ENCODE measurements at places on chromosomes 7 and 10. TPM values are rescaled to one million over a fixed set of nuclear protein-coding genes. Genes with fewer than 3 reads are reported as not detected.

The NPTX2 gene
- total RNA-seq: under 0.01 TPM

The PRRT4 gene
- under 0.01 TPM for total RNA-seq

The SLC29A3 gene
- total RNA-seq: 2.3 TPM

The CCDC7 gene
- 18.0 TPM for total RNA-seq

The KLF14 gene
- total RNA-seq: under 0.01 TPM

The MYO1G gene
- total RNA-seq: under 0.01 TPM

The ZNF736 gene
- 10.2 TPM for total RNA-seq

The CUBN gene
- total RNA-seq: 1.3 TPM

The PCLO gene
- total RNA-seq: 0.17 TPM

The PANK1 gene
- total RNA-seq: 5.9 TPM

The PPIA gene
- total RNA-seq: 1,161 TPM

The ANK3 gene
- total RNA-seq: 0.50 TPM

The TMEM176A gene
- total RNA-seq: 61.1 TPM

The PRXL2A gene
- total RNA-seq: 13.9 TPM

The PRSS37 gene
- not detected for total RNA-seq

The OPALIN gene
- not detected for total RNA-seq
